ENCODE measurements at places on chromosomes 6 and 20.

DNA sequence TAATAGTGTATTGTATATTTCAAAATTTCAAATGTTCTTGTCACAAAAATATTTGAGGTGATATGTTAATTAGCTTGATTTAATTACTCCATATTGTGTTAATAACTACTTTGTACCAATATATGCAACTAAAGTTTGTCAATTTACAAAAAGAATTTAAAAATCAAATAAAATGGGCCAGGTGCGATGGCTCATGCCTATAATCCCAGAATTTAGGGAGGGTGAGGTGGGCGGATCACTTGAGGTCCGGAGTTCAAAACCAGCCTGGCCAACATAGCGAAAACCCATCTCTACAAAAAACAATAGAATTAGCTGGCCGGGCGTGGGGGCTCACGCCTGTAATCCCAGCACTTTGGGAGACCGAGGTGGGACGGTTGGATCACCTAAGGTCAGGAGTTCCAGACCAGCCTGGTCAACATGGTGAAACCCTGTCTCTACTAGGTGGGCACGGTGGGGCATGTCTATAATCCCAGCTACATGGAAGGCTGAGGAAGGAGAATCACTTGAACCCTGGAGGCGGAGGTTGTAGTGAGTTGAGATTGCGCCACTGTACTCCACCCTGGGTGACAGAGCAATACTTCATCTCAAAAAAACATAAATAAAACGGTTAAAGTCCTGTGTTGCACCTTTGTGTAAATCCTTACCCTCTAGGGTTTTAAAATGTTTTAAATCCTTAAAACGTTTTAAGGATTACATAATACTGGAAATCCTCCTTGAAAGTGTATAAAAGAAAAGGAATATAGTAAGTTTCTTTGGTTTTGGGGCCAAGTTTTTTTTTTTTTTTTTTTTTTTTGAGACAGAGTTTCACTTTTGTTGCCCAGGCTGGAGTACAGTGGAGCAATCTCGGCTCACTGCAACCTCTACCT is 4.0 kb downstream of the HSPA1B start:
- no peak for DNase-seq

DNA sequence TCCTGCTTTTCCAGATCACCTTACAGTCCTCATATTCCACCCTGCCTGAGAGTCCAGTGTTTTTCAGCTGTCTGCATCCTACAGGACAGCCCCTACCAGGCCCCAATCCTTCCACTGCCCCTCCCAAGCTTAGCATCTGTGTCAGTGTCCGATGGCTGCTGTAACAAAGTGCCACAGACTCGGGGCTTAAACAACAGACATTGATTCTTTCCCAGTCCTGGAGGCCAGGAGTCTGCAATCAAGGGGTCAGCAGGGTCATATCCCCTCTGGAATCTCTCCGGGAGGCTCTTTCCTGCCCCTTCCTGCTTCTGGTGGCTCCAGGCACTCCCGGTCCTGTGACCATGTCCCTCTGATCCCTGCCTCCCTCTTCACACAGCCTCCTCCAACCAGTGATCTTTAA is 396.6 kb upstream of the MAP3K7 start:
- no peak for DNase-seq

- DNase-seq: no peak
These were observed 18.0 kb downstream of the SCAF8 start for GRCh38 chr6:154751011-154751800.

- peak; percentile 45 for DNase-seq
These were observed 20.1 kb downstream of the DCBLD1 start for GRCh38 chr6:117502580-117502979.

DNA sequence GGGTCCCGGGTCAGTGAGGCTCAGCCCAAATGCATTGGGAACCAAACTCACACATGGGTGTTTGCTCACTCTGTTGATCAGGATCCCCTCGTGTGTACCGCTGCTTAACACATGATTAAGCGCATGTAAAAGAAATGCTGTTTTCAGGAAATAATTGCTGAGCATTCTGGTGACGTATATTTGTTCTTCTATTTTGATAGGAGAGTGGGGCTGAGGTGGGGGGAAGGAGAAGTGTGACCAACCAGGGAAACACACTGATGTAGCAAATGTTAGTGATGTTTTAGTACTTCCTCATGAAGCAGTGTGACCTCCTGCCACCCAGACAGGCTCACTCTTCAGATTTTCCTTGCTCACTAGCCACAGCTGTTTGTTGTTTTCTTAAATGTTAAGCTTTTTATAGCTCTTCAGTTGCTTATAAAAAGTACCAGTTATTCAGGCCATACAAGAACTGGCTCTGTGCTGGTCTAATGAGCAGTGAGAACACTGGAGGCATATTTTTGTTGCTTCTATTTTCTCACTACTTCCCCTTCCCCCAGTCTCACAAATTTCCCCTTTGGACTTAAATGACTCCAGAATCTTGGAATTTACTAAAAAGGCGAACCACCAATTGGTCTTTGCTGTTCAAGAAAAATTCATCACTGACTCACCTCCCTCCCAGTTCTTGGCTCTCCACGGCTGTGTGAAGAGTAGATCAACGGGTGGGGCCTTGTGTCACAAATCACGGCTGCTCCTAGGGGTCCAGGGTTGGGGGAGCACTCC is 79.2 kb upstream of the BACH2 start:
- peak; percentile 72 for DNase-seq

GRCh38 chr6:444653-445275 is 53.2 kb downstream of the IRF4 start:
- no peak for DNase-seq

GRCh38 chr20:60785785-60786184 is 466.3 kb upstream of the CDH4 start:
- DNase-seq: peak; percentile 1

GRCh38 chr20:53826597-53827291 is 233.1 kb upstream of the ZNF217 start:
- DNase-seq: no peak

DNA sequence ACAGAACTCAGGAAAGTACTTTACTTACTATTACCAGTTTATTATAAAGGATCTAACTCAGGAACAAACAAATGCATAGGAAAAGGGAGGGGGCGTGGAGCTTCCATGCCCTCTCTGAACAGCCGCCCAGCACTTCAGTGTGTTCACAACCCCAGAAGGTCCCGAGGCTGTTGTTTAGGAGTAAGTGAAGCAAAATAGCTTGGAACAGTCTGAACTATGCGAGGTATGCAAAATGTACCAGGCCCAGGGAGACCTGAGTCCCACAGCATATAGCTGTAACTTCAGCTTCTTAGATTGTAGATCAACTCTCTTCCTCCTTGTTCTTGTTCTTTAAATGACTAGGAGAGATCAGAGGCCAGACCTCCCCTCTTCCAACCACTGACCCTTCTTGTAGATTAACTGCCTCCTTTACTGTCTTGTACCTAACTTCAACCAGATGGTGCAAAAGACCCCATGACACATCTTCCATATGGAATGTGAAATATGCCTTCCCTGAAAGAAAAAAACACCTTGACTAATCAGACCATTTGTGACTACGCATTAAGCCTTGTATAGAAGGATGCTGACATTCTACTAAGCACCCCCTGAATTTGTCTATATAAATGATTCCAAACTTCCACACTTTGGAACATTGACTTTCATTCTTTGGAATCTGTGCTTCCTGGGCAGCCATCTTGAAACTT is 98.8 kb upstream of the SNX9 start:
- DNase-seq: peak; percentile 25

GRCh38 chr6:106187424-106187982 is 101.4 kb downstream of the PRDM1 start:
- no peak for DNase-seq

DNA sequence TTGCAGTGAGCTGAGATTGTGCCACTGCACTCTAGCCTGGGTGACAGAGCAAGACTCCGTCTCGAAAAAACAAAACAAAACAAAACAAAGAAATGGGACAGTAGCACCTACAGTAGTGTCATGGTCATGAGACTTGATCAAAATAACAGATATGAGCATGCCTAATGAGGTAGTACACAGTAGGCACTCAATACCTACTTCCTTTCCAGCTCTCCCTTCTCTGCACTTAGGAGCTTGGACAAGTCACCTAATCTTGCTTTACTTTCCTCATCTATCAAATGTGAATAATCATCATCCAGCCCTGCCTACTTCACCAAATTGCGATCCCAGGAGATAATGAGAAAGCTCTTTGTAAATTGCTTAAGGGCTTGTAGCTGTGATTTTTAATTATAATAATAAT is 55.4 kb upstream of the EPB41L1 start:
- no peak for DNase-seq

- DNase-seq: no peak
These were observed 5.3 kb downstream of the ZBTB24 start for GRCh38 chr6:109477725-109478124.

DNA sequence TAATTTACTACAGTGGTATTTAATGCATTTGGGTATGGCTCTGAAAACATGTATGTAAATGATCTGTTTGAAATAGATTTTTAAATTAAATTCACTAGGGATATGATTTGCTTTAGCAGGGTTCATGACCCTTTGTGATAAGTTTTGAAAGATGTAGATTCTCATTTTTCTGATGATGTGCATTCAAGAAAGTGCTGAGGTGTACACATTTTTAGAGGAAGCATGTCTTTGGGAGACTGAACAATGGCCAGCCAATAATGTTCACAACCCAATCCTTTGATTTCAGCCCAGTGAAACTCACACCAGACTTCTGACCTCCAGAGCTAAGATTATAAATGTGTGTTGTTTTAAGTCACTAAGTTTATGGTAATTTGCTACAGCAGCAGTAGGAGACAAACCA is 71.1 kb downstream of the TMEM244 start:
- DNase-seq: no peak

- no peak for DNase-seq
These were observed 129.8 kb downstream of the SASH1 start for GRCh38 chr6:148472171-148473105.

- no peak for DNase-seq
These were observed 30.9 kb upstream of the ERVFRD-1 start for GRCh38 chr6:11142296-11143027.

DNA sequence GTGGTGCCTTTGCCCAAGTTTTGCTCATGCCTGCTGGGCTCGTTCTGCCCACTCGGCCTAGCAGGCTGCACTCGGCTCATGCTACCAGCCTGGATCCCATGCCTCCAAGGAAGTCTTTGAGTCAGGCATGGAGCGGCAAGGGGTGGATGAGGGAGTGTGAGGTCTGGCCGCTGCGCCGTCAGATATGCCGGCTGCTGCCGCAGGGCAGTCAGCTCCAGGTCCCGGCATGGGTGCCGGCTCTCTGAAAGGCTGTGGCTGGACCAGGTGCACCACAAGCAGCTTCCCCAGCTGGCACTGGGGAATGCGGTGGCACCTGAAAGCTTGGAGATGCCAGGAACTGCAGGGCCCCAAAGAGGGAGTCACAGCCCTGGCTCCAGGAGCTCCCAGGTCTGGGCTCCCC is 75.5 kb downstream of the GPR63 start:
- DNase-seq: no peak

DNA sequence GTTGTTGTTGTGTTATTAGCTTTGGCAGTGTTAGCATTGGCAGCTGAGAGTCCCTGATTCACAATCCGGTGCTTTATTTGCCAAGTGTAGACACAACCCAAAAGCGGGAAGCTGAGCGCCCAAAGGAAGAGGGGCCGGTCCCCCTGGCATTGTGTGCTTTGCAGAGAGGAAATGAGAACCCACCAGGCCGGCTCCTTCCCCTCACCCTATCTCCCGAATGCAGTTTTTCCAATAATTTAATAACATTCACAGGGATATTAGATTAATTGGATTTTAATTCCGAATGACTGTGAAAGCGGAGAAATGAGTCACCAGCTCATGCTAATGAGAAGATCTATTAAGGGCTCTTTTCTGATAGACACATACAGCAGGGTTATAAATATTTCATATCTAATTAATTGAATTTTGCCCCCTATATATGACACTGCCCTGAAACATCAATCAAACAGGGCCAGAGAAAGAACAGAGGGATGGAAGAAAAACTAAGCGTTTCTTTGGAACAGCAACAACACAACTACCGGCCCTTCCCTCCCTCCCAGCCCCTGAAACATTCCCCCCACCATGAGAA is 143.8 kb downstream of the MBOAT1 start:
- DNase-seq: no peak

- DNase-seq: no peak
These were observed 24.8 kb upstream of the CCND3 start for GRCh38 chr6:41966214-41966920.

- DNase-seq: peak; percentile 39
These were observed 2.1 kb downstream of the WFDC8 start for GRCh38 chr20:45576995-45577394.

DNA sequence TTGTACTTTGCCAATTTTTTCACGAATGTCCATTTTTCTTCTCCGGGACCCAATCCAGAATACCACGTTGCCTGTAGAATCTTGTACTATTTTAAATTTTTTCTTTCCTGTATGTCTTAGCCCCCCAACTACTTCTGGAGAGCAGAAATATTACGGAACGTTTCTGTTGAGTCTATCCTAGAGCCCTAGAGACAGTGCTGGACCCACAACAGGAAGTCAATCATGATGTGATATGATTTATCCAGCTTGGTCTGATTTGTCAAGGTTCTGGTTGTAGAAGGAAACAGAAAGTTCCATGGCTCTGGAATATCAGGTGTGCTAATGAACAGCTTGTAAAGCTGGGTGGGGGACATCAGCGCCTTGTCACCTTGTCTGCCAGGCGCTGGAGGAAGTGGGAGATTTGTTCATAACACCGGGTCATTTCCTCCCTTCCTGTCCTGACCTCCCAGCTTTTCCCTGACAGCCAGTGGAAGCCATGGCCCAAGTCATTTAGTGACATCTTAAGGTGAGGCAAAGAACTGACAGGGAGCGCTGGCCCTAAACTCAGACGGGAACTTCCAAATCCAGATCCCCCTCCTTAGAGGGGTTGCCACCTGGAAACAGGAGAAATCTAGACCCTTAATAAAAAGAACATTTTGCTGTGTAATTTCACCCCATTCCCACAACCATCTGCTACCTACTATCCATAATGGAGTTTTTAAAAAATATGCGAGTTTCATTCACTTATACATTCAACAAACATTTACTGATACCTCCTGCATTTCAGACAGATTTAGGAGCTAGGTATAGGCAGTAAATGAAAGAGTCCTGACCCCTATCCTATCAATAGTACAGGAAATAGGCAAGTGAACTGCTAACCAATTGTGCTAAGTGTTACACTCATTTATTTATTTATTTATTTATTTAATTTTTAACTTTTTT is 130.5 kb downstream of the ZFP64 start:
- DNase-seq: peak; percentile 43

GRCh38 chr20:62506087-62506486 is 30.3 kb upstream of the GATA5 start:
- no peak for DNase-seq

DNA sequence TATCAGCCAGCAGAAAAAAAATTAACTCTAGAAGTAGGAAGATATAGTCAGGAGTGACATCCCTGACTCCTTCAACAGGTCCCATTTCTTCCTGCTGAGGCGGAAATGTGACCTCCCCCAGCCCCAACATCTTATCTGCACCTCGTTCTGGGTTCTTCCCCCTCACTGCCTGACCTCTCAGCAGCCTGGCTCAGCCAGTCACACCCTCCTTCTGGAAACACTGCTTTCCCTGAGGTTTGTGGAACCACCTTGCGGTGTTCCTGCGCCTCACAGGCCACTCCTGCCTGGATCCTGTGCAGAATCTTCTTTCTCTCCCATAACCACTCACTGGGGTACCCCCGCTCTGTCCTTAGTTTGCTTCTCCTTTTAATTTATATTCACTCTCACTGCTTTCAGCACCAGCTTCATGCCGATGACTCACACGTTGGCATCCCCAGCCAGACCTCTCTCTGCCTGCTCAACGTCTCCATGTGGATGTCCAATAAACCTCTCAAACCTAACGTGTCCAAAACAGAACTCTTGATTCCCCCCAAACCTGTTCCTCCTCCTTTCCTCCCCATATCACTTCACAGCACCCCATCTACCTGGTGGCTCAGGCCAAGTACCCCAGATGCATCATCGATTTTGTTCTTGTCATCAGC is 222.8 kb upstream of the PLN start:
- DNase-seq: peak; percentile 3

- no peak for DNase-seq
These were observed 12.8 kb downstream of the UNC93A start for GRCh38 chr6:167303675-167304625.
